ENCODE measurements at places on chromosomes 13 and 19.

DNA sequence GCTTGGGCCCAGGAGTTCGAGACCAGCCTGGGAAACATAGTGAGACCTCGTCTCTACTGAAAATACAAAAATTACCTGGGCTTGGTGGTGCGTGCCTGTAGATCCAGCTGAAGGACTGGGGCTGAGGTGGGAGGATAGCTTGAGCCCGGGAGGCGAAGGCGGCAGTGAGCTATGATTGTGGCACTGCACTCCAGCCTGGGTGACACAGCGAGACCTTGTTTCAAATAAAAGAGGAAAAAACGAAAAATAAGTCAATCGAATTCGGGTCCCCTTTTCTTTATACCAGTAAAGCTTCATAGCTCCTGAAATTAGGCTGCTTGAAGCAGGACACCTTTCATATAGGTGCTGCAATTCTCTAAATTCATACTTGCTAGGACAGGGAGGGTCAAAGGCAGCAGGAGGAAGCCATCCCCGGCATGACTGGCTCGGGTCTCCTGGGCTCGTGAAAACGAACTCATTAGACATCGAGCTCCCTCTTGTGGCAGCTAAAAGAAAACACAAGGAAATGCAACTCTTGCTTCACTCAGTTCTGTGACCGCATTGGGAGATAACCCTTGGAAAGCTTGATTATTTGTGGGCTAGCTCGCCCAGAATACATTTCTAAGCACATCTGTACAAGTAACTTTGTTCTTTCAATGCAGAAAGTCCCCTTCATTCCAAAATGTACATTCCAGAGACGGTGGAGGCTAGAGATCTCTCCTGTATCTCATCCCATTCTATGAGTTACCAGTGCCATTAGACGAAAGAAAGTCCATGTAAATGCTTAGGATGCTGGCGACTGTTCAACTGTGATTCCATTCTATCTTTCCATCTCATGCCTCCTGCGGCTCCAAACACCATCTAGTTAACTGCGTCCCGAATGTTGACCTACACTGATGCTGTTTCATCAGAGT lies 16.8 kb downstream of the FPR2 start:
- DNase-seq = peak; percentile 44

DNA sequence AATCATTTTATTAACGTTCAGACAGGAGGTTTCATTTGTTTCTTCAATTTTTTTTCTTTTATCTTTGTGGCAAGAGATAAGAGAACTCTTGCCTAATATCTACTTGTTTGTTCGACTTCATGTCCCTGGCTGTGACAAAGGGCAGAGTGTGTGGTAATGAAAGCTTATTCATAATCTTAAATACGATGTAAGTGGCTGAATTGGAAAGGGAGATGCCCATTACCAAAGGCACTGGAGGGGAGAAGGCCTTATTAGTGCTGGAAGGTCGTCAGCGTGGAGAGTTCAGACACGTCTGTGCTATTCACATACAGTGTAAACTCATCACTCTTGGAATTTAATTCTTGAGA lies 54.0 kb downstream of the RFC3 start:
- no peak for DNase-seq

DNA sequence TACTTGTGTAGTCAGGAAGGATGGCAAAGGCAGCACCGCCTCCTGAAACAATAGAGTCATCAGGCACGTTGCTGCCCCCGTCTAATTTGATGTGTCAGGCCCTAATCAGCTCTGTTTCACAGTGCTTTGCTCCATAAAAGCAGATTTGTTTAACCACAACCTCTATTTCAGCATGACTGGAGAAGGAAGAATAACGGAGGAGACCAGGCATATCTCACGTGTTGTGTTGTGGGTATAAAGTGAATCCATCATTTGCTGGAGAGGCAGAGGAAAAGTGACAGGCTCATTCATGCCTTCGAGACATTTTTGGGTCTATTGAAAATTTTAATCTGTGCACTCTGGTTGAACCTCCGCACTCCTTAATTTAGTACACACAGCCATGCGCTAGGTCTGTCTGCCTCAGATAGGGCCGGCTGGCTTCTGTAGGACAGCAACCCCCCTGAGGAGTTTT lies 940.4 kb upstream of the SLC10A2 start:
- no peak for DNase-seq

DNA sequence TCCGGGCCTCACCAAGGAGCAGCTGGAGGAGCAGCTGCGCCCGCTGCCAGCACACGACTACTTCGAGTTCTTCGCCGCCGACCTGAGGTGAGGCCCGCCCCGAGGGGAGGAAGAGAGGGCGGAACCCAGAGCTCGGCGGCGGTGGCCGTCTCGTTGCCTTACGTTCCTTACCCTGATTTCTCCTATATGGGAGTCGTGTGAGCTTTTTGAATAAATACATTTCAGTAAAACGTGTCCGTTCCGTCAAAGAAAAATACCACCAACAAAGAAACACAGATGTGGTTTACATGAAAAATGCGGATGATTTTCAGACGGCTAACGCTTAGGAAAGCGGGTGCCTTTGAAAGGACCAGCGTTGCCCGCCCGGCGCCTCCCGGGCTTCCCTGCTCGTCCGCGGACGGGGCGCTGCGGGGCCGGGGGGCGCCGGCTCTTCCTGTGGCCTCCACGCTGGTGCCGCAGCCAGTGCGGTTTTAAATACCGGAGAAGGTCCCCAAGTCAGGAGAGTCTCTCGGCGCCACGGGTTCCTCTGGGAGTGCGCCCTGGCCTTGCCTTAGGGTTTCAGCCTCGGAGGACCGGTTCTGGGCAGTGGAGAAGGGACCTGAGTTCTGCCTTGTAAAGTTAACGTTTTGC lies 755 bp downstream of the UPF3A start:
- DNase-seq = peak; percentile 22

DNA sequence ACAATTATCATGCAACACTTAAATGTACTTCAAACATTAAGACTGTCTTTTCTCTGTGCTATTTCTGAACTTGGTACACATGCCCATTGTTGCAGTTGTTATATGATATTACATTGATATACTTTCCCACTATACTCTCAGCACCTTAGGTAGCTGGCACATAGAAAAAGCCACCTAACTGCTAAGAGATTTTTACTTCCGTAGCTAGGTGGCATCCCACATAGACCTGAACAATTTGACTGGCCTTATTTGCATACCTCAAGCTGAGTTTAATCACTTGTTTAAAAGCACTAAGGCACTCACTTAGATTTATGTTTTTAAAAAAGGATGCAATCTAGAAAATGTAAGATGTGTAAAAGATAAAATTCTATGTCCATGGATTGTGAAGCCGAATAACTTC lies 194.2 kb downstream of the POU4F1 start:
- no peak for DNase-seq

DNA sequence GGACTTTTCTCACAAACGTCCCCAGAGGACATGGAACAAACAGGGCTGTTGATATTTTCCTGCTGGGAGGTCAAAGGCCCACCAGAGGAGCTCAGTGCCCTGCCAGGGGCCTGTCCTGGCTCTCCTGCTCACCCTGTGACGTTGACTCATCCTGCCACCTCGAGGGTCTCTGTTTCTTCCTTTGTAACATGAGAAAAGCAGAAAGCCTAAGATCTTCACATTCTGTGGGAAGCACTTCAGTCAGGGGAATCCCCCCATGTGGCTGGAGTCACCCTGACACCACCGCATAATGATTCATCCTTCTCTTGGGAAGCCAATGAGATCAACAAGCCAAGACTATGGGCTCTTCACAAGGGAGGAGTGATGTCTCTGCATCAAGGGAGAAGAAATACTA lies 147.9 kb downstream of the KATNAL1 start:
- DNase-seq = peak; percentile 34

GRCh38 chr13:30308548-30308947 lies 1.2 kb upstream of the KATNAL1 start:
- DNase-seq = no peak

DNA sequence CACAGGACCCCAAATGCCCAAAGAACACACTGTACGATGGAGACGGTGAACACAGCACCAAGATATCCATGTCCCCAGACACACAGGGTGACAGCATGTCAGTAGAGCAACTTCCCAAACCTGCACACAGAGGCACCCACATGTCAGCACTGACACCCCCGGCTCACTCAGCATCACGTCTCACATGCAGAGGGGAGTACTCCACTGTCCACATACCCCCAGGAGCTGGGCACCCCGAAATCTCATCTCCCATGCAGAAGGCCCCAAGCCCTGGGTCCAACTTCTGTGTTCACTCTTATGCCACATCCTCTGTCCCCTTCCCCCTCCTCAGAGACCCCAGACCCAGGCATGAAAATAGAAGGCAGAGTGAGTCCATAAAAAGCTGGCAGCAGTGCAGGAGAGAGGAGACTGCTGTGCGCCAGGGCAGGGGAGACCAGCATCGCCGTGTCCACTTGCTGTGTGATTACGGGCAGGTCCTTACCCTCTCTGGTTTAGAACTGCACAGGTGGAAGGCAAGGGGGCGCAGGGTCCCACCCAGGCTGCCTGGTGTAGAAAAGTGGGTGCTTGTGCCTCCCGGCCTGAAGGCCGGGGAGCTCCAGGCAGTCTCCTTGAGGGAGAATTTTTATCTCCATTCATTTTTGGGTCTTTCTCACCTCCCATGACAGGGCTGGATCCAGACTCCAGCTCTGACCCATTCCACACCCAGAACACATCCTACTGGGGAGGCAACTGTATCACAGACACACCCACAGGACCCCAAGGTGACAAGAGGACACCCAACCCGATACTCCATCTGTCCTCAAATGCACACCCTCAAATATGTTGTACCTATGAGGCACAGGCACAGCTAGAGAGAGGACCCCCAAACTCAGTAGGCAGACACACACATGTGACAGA lies 17.0 kb downstream of the ERFL start:
- no peak for DNase-seq

DNA sequence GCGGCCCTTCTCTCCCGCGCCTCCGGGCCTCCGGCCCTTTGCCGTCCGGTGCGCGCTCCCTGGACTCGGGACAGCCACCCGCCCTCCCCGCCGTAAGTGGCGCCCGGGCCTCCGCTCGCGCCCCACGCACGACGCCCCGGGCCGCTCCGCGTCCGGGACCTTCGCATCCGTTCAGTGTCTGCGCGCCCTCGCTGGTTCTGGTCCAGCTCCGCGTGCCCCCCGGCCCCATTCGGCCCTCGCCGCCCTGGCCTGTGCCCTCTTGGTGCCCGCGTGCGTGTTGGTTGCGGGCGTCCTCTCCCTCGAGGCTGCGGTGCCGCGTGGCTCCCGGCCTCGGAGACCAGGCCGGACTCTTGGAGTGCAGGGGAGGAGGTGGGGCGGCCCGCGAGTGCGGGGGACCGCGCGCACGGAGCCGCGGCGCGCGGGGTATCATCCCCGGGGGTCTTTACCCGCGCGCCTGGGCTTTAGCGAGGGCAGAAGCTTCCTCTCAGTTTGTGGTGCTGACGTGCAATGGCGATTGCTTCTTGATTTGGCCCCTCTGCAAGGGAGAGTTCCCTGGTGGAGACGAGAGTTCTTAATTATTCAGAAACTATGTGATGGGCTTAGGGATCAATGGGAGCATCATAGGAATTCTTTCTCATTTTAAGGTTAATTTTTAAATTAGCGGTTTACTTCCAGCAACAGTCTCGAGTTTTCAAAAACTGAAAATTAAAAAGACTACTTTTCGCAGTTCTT lies 757 bp downstream of the WASF3 start:
- no peak for DNase-seq

- DNase-seq = no peak
Measured at GRCh38 chr19:51546650-51547396, 15.4 kb upstream of the SIGLEC6 start.

- no peak for DNase-seq
Measured at GRCh38 chr19:49114630-49115363, 627 bp downstream of the LIN7B start.

GRCh38 chr13:113777311-113778260 lies 18.6 kb downstream of the TMEM255B start:
- no peak for DNase-seq

DNA sequence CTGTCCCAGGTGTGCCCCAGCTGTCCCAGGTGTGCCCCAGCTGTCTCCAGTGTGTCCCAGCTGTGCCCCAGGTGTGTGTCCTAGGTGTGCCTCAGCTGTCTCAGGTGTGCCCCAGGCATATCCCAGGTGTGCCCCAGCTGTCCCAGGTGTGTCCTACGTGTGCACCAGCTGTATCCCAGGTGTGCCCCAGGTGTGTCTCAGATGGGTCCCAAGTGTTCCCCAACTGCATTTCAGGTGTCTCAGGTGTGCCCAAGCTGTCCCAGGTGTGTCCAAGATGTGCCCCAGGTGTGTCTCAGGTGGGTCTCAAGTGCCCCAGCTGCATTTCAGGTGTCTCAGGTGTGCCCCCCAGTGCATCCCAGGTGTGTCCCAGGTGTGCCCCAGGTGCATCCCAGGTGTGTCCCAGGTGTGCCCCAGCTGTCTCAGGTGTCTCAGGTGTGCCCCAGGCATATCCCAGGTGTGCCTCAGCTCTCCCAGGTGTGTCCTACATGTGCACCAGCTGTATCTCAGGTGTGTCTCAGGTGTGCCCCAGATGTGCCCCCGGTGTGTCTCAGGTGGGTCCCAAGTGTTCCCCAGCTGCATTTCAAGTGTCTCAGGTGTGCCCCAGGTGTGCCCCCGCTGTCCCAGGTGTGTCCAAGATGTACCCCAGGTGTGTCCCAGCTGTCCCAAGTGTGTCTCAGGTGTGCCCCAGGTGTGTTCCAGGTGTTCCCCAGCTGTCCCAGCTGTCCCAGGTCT lies 1.3 kb upstream of the GRK1 start:
- no peak for DNase-seq

- no peak for DNase-seq
Measured at GRCh38 chr19:29620931-29621351, 14.9 kb downstream of the POP4 start.

- no peak for DNase-seq
Measured at GRCh38 chr13:27379694-27380641, 44.5 kb upstream of the GTF3A start.

DNA sequence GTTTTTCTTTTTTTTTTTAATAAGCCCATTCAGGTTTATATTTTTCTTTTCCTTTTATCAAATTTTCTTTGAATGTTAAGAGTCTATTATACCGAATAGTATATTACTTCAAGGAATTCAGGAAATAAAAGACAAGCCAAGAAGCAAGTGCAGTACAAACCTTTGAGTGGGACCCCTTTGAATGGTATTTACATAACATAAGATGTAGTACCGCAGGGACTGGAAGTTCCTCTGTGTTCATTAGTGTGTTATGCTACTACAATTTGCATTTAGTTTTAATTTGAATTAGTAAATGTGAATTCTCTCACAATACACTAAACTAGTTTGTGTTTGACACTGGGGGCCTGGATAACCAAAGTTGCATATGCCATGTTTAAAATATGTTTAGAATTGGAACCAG lies 339.5 kb downstream of the DCT start:
- no peak for DNase-seq

DNA sequence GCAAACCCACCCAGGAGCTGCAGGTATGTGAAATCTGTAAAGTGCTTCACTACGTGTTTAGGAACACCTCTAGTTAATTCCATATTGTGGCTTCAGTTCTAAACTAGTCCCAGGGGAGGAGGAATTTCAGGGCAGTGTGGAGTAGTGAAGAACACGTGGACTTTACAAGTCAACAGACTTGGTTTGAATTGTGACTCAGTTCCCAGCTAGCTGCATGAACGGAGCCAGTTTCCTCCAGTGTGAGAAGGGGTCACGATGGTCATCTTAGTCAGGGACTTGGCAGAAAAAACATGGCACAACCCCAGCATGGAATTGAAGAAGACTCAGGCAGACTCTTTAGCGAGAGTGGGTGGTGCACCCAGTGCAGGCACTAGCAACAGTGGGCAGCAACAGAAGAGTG lies 175.7 kb upstream of the UBL3 start:
- DNase-seq = no peak

GRCh38 chr13:106275446-106276032 lies 259.9 kb downstream of the EFNB2 start:
- no peak for DNase-seq
